H54 (cell line): ENCODE measurements at places on chromosomes 13 and 19.

DNA sequence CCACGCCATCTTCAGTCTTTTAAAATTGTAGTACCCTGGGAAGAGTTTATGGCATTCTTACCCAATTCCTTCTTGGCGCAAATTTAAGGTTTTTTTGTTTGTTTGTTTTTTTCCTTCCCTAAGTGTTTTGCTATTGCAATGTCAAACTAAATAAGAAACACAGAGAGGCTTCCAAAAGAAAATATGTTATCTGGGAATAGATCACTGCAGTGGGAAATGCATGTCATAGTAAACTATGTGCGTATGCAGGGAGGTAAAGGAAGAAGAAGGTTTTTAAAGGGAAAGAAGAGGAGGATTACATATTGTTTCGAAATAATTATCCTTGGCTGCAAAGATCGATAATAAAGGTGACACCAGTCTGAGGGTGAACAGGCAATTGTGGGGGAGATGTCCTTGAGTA is 13.2 kb downstream of the CLEC11A start:
- no peak for DNase-seq

DNA sequence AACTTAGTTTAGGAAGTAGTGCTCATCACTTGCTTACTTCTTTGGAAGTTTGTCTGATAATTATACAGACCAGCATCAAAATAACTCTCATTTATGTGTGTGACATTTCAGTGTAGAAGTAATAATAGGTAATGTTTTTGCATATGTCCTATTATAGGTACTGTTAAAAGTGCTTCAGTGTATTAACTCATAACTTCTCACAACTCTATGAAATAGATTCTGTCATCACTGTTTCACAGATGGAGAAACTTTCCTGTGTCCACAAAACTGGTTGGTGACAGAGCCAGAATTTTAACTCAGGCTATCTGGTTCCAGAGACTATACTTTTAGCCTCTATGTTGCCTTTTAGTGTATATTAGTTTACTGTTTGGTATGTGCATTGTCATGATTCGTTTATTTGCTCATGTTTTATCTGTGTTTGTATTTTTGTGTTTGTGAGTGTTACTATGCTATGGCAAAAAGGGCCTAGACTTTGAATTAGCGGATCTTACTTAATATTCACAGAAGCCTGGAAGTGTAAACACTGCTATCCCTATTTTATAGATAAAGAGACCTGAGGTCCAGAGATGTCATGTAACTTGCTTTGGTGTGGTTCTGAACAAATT is 12.7 kb downstream of the LPAR6 start:
- DNase-seq = no peak

GRCh38 chr19:36460046-36460445 is 29.3 kb downstream of the ZNF566 start:
- DNase-seq = no peak

GRCh38 chr13:70386919-70387318 is 278.7 kb upstream of the KLHL1 start:
- DNase-seq = no peak

DNA sequence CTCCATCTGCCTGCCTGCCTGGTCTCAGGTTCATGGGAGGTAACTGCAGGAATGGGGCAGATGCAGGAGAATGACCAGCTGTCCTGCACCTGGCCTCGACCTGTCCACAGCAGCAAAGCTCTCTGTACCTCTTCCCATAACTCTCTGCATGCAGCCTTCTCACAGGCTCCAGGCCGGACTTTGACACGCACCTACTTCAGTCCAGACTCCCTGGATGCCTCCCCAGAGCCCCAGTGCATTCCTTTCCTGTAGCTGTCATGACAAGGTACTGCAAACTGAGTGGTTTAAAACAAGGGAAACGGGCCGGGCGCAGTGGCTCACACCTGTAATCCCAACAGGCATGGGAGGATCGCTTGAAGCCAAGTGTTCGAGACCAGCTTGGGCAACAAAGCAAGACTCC is 3.3 kb downstream of the NANOS2 start:
- DNase-seq = no peak

- DNase-seq = no peak
Observed at GRCh38 chr13:23652909-23653726, 82.9 kb downstream of the TNFRSF19 start.

- no peak for DNase-seq
Observed at GRCh38 chr19:36051637-36052036, 2.4 kb downstream of the THAP8 start.

DNA sequence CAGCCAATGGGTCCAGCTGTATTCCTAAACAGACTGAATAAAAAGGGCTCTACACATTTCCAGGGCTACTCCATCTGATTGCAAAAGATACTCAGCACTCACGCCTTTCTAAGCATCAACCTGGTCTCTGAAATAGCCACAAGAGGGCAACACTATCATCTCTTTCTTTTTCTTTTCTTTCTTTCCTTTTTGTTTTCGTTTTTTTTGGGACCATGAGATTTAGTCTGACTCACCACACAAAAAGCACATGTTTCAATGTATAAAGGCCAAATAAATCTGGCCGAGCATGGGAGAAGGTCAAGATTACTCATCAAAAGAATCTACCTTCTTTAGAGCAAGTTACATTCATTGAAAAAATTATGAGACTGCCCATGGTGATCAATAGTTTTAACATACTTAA is 805.6 kb upstream of the ARGLU1 start:
- DNase-seq = peak; percentile 49

GRCh38 chr19:41575998-41576397 is at the start of gene CEACAM21:
Gene CEACAM21 (plus strand): TSS chr19:41576166. CDS start chr19:41576275, 109 bp downstream.
- no peak for DNase-seq

GRCh38 chr19:45667620-45668341 is at the start of gene GIPR:
Gene GIPR (plus strand): TSS chr19:45668221. CDS start chr19:45669521, 1,300 bp downstream.
- no peak for DNase-seq

- DNase-seq = no peak
Observed at GRCh38 chr13:26071691-26072090, 19.9 kb upstream of the SHISA2 start.

DNA sequence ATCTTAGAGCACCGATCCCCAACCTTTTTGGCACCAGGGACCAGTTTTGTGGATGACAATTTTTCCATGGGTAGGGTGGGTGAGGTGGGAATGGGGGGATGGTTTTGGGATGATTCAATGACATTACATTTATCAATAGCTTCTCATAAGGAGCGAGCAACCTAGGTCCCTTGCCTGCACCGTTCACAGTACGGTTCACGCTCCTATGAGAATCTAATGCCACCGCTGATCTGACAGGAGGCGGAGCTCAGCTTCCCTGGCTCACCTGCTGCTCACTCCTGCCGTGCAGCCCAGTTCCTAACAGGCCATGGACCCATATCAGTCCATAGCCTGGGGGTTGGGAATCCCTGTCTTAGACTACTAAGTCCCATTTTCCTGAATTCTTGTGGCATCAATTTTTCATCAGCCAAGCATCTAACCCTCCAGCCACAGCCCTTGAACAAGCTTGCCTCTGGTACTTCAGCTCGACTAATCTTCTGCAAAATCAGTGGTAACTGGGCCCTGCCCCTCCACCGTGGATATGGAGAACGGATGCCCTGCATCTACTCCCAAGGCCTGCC is 37.0 kb upstream of the MAP3K10 start:
- DNase-seq = no peak

GRCh38 chr13:102131246-102131645 is 270.6 kb downstream of the FGF14 start:
- no peak for DNase-seq

DNA sequence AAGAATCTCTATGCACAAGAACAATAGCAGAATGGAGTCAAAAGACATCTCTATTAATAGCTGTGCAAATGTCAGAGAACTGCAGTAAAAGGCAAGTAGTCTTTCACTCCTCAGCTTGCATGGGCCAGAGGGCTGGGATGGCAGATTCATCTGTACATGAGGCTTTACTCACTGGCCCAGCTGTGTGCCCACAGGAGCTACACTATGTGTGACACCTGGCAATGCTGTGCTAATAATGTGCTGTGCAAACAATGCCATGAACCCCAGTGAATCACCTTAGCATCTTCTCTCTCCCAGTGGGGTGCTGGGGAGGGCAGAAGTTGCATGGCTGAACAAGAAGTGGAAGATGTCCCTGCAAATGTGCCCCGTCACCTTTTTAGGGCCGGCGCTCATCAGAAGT is 73.1 kb downstream of the KL start:
- no peak for DNase-seq

GRCh38 chr13:111629926-111630325 is 309.5 kb downstream of the TEX29 start:
- DNase-seq = no peak

DNA sequence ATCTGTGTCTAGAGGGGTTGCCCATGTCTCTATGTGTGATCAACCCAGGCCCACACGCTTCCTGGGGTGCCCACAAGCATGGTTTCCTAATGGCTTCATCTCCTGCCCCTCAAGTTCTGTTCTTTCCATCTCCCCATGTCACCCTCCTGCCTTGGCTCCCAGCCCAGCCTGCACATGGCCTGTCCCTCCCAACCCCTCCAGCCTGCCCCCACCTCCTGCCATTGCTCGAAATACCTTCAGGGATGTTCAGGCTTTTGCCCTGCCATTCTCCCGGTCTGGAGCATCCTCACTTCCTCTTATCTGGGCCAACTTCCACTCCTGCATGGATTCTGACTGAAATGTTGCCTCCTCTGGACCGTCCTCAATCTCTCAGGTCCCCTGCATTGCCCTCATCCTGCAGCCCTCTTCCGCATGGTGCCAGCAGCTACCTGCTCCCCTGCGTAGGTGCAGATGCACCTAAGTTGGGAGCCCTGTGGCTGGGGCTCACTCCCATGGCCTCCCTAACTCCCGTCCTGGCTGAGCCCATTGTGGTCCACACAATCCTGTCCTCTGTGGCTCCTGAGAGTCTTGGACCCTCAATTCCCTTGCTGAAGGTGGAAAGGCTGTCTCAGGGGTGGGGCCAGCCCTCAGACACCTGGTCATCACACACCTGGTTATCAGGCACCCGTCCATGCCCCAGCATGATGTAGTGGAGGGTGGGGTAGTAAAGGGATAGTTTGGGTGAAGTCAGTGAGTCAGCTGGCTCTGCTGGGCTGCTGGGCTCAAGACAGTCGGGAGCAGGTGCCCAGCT is 152.1 kb downstream of the URI1 start:
- DNase-seq = no peak

DNA sequence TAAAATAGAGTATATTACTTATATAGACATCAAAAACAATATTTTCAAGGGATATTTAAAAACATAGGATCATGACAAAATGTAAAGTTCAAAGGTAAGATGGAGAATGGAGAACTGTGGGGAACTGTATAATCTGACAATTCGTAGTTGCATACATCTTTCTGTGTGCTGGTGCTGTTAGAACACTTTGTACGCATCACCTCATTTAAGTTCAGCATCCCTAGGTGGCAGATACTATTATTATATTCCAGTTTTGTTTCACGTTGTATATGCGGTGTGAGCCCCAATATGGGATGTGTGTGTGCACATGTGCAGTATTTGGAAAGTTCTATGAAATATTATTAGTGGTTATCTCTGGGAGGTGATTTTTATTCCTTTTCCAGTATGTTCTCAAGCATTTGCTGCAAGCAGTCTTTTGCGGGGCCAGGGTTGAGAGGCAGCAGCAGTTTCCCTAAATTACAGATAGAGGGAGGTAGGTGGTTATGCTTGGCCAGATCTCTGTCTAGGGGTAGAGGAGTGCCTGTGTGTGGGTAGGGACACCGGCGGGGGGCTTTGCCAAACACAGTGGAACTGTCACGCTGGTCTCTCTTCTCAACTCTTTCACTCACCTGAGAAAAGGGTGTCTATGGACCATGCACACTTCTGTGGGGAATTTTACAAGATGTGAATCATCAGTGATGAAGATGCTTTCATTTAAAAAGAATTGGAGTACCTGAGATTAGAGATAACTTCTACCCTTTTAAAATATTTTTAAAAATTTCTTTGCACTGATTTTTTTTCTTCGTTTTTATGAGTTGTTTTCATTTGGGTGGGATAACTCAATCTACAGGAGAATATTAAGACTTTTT is 55.6 kb upstream of the ALOX5AP start:
- no peak for DNase-seq
